ENCODE measurements at places on chromosomes 3 and 15. TPM values are rescaled to one million over a fixed set of nuclear protein-coding genes. Genes with fewer than 3 reads are reported as not detected.

The CIDEC gene
- total RNA-seq, result not detected

The ZNF80 gene
- total RNA-seq, result not detected

The ICE2 gene
- 47.0 TPM for total RNA-seq

The DUOXA1 gene
- total RNA-seq, result not detected

The CLDN11 gene
- 227 TPM for total RNA-seq

The GALNT15 gene
- 18.8 TPM for total RNA-seq

The USP4 gene
- total RNA-seq, result 27.8 TPM

The DGKG gene
- 0.07 TPM for total RNA-seq

The PLIN1 gene
- total RNA-seq, result 0.07 TPM

The MCF2L2 gene
- total RNA-seq, result 1.2 TPM

The LEKR1 gene
- 0.32 TPM for total RNA-seq

The CCDC39 gene
- total RNA-seq, result not detected

The CHRNA7 gene
- 2.8 TPM for total RNA-seq

The SLC22A13 gene
- total RNA-seq, result 0.18 TPM

The DNAH12 gene
- 0.04 TPM for total RNA-seq

The SOX2 gene
- not detected for total RNA-seq

The C3orf33 gene
- total RNA-seq, result 2.7 TPM

The IL17RB gene
- not detected for total RNA-seq

The PRSS50 gene
- total RNA-seq, result not detected

The AEN gene
- total RNA-seq, result 91.7 TPM

The ABCC5 gene
- total RNA-seq, result 12.0 TPM

The FMN1 gene
- 0.04 TPM for total RNA-seq

The ZIC4 gene
- total RNA-seq, result 0.99 TPM

The TUSC2 gene
- 24.8 TPM for total RNA-seq

The SNX22 gene
- 1.3 TPM for total RNA-seq

The COL6A5 gene
- total RNA-seq, result not detected

The GOLGA6B gene
- not detected for total RNA-seq

The EIF3J gene
- 49.5 TPM for total RNA-seq

The GNB4 gene
- total RNA-seq, result 105 TPM

The CAMK2N2 gene
- total RNA-seq, result not detected

The ATP8B4 gene
- not detected for total RNA-seq

The MANF gene
- total RNA-seq, result 182 TPM

The MTMR10 gene
- 49.9 TPM for total RNA-seq

The GOLGA6L24 gene
- total RNA-seq, result not detected

The WDR49 gene
- total RNA-seq, result 0.20 TPM

The HRG gene
- not detected for total RNA-seq
